ENCODE measurements at places on chromosomes 7 and 10.

- no peak for DNase-seq
Measured at GRCh38 chr10:93198401-93199131, 124.9 kb downstream of the CYP26A1 start.

DNA sequence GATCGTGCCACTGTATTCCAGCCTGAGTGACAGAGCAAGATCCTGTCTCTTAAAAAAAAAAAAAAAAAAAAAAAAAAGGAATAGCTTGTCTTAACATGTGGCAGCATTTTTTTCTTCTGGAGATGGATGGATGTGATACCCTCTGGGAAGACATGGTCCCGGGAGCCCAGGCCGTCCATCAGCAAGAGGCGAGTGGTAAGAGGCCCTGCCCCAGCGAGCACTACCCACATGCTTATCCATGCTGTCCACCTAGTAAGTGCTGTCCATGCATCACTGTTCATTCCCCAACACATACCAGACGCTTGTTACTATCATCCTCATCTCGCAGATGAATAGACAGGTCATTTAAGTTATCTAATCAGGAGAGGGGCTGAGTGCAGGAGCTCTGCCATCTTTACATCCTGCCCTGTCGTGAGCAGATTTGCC is 12.9 kb downstream of the ATP6V1F start:
- no peak for DNase-seq

DNA sequence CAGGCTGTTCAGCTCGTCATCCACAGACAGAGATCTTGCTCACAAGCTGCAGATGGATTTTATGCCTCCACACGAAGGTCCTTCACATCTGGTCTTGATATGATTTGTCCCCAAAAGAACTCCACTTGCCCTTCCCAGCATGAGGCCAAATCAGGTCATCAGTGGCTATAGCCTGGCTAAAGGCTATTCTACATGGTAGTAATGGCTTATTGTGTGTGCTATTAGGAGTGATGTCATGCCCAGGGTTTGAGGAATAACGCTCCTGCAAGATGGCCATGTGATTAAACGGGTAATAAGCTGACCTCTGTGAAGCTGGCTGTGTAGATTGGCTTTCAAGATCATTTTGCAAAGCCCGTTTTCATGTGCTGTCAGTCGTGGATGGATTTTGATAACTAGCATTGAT is 313.8 kb downstream of the FRMD4A start:
- DNase-seq, result no peak

- no peak for DNase-seq
Measured at GRCh38 chr7:132458729-132459128, 117.5 kb downstream of the PLXNA4 start.

- DNase-seq, result no peak
Measured at GRCh38 chr7:80637911-80638765, at the start of gene CD36. Gene CD36, plus strand, starts transcription at chr7:80638642. Its CDS starts 8,099 bp downstream, at chr7:80646741.

DNA sequence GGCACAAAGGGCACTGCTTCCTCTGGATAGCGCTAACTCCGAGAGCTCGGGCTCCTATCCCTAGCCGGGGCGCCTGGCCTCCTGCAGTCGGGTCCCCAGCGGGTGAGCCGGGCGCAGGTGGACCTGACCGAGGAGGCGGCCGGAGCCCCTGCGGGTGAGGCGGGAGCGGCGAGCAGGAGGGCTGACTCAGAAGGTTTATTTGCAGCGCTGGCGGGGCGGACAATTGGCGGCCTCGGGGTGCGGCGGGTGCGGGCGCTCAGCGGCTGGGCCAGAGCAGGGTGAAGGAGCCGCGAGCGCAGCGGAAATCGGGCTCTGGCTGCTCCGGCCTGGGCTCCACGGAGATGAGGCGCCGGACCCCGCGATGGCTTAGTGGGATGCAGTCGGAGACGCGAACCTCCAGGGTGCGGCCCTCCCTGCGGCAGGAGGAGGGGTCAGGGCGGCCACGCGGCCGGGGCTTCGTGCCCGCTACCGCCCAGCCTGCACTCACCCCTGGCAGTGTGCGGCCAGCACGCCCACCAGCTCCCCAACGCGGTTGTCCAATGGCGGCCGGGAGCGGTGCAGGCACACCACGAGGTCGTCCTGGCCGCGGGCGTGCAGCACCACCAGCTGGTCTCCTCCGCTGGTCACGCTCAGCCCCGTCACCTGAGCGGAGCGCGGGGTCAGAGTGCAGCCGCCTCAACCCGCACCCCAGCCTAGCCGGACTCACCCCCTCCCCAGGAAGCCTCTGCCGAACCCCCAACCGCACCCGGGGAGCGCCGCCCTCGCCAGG is 16.1 kb downstream of the MYO1G start:
- no peak for DNase-seq

DNA sequence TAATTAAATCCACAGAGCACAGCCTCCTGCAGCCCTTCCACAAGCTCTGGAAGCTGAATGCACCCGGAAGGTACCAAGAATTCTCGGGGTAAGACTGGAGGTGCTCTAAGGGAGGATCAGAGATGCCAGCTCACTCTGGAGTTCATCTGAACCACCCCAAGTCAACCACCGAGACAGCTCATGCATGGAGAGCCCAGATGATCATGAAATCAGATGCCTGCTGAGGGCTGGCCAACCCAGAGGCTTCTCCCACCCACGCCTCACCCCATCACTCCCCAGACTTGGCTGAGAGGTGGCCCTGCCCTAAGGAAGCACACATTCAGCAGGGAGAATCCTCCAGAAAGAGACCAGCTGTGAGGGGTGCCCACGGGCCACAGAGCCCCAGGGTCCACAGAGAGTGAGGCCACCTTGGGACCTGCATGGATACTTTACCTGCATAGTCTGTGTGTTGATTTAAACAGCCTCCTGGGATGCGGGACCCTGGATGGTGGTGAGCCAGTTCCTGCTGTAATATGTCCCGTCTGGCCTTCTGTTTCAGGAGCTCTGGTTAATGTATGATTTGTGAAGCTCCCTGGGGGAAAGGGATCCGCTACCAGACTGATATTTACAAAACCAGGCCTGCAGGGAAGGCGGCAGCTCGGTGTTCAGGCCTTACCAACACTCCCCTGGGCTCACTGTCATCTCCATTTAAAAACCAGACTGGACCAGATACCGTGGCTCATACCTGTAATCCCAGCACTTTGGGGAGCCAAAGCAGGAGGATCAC is 64.9 kb downstream of the INSIG1 start:
- DNase-seq, result no peak

- DNase-seq, result no peak
Measured at GRCh38 chr7:11951909-11952308, 119.9 kb upstream of the THSD7A start.

DNA sequence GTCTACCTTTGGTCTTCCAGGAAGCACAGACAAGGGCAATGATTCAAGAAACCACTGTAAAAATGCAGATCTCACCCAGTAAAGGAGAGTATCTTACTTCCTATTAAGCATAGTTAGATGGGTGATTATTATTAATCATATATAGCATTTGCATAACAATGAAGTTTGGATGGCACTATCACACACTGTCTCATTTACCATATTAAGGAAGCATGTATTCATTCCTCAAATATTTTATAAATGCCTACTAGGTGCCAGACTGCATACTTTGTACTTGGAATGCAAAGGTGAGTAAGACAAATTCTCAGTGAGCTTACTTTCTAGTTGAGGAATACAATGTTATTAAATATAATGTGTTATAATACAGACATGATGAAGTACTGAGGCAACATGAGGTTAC is 53.9 kb upstream of the SKAP2 start:
- DNase-seq, result no peak

- no peak for DNase-seq
Measured at GRCh38 chr10:37632641-37633040, 224.8 kb downstream of the ZNF248 start.

- DNase-seq, result no peak
Measured at GRCh38 chr10:87503401-87503800, 1.3 kb upstream of the MINPP1 start.

- no peak for DNase-seq
Measured at GRCh38 chr7:140623980-140624379, 16.6 kb downstream of the DENND2A start.

GRCh38 chr7:143373255-143373794 is 7.8 kb upstream of the ZYX start:
- no peak for DNase-seq

DNA sequence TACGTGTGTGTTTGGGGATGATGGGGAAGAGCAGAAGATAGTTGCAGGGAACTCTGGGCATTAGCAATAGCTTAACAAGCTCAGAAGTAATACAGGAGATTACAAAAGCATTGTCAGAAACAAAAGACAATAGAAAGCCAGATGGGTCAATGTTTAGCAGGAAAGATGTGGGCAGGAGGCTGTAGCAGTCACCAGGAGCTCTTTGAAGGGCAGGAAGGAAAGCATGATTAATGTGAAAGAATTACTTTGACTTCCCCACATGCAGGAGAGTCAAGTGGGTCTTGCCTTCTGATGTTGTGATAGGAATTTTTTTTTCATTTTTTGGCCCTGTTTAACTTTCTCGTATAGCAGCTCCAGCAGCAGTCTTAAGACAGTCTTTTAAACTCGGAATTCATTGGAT is 6.0 kb upstream of the SMNDC1 start:
- DNase-seq, result no peak

GRCh38 chr7:14776266-14776665 is 126.3 kb downstream of the DGKB start:
- DNase-seq, result no peak

- no peak for DNase-seq
Measured at GRCh38 chr7:676246-676971, 50.1 kb upstream of the DNAAF5 start.

GRCh38 chr7:30313348-30313747 is 29.0 kb downstream of the ZNRF2 start:
- no peak for DNase-seq

- DNase-seq, result no peak
Measured at GRCh38 chr10:75272896-75273295, 37.1 kb upstream of the COMTD1 start.

DNA sequence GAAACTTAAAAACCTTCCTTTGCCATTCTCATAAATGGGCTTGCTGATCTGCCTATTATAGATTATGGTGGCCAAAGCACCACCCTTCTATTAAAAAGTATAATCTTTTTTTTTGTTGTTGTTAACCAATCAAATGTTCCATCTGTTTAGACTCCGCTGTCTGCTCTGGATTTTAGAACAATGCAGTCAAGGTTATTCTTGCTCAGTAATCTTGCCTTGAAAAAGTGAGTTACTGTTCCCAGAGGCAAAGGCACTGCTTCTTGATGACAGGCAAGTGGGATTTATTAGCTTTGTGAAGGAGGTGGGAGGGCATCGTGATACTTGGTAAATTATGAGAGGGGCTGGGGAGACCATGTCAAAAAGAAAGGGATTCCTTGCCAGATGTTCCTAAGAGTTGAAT is 143.5 kb downstream of the KIAA1217 start:
- DNase-seq, result no peak

DNA sequence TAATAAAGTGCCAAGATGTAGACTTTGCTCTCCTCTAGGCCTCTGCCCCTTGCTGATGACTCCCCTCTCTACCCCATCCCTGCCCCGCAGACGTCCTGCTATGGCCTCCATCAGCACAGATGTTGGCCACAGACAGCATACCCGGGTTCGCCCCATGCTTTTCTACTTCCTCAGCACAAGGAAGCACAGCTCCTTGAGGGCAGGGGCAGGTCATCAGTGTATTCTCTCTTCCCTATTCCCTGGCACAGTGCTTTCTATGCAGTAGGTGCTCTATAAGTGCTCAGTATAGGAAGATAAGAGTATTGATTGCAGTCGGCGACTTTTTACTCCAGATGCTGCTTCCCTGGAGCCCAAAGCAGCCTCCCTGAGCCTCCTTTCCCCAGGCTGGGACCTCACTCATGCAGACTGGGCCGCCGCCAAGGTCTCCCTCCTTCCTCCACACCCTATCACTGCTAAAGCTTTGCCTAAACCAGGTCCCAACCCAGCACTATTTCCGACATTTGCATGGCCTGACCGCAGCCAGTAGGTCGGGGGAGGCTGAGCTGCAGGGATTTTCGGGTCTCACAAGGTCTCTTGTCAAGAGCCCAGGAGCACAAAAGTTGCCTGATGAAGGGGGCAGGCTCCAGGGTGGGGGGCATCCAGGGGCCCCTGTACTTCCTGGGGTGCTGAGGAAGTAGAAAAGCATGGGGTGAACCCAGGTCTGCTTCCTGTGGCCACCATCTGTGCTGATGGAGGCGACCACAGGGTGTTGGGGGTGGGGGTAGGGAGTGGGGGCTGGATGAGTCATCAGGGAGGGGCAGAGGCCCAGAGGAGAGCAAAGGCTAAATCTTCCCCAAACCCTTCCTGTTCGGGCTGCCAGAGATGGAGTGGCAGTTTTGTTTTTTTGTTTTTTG is 8.0 kb downstream of the CALHM3 start:
- DNase-seq, result no peak

DNA sequence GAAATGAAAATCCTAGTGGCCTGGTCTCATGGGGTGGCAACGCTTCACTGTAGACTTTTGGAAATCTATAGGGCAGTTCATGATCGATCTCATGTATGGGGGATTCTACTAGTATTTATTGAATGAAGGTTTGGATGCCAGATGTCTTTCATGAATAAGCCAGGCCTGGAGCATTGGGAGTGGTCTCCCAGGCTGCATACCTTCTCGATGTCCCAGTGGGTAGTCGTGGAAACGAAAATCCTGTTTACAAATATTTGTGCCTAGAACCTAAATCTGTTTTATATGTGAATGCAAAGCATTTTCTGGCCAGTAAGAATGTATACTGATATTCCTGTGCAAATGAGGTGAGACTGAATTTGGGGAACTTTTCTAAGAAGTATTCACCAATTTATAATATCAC is 105.0 kb upstream of the C1QL3 start:
- DNase-seq, result no peak

DNA sequence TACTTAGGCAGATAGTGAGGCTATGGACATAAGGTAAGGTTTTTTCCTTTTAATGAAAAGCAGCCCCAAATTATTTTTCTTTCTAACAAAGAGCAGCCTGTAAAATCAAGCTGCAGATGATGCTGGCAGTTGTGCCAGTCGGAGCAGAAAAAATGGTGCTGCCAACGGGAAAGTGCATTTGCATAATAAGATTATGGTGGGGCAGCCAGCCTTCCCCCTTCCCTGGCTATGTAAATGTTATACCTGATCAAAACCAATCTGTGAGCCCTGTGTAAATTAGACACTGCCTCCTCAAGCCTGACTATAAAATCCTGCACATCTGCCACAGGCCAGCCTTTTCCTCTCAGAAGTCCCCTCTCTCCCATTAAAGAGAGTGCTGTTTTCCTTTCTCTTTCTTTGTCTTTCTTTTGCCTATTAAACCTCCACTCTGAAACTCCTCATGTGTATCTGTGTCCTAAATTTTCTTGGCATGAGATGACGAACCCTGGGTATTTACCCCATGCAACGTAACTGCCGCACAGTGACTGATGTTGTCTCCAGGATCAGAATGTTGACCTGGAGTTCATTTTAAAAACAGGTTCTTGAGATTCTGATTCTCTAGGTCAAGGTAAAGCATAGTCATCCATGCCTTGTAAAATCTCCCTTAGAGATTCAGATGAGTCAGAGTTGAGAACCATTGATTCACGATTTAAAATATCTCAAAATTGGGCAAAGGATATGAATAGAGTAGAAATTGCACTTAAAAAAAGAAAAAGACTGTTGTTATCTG is 167.3 kb upstream of the C1GALT1 start:
- DNase-seq, result no peak

DNA sequence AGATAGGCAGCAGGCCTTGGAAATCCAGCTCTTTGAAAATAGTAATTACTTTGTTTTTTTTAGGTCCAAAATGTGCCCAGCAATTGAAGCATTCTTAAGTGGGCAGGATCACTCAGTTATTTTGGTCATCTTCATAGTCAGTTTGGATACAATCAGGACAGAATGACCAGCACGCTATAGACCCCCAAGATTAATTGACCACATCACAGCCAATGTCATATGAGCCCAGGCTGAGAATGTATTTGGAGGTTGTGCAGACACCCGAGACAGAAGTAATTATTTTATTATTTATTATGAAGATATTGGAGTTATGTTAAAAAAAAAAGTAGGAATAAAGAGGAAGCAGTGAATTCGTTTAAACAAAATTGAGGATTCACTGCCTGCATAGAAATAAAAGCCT is 93.3 kb upstream of the PFKP start:
- no peak for DNase-seq
